Omental fat pad (tissue), 4 donors: ENCODE measurements at places on chromosomes 3 and 15. TPM values are rescaled to one million over a fixed set of nuclear protein-coding genes. Genes with fewer than 3 reads are reported as not detected.

DNA sequence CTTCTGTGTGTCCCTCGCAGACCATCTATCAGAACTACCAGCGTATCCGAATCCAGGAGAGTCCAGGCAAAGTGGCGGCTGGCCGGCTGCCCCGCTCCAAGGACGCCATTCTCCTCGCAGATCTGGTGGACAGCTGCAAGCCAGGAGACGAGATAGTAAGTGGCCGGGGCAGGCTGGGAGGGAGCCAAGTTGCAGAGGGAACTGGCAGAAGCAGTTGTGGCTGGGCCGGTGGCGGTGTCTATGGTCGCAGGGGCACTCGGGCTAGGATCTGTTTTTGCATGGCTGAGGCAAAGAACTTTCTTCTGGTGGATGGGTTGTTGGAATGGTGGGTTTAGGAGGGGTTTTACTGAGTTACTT lies 10.1 kb downstream of the MCM2 start:
- no peak for DNase-seq

DNA sequence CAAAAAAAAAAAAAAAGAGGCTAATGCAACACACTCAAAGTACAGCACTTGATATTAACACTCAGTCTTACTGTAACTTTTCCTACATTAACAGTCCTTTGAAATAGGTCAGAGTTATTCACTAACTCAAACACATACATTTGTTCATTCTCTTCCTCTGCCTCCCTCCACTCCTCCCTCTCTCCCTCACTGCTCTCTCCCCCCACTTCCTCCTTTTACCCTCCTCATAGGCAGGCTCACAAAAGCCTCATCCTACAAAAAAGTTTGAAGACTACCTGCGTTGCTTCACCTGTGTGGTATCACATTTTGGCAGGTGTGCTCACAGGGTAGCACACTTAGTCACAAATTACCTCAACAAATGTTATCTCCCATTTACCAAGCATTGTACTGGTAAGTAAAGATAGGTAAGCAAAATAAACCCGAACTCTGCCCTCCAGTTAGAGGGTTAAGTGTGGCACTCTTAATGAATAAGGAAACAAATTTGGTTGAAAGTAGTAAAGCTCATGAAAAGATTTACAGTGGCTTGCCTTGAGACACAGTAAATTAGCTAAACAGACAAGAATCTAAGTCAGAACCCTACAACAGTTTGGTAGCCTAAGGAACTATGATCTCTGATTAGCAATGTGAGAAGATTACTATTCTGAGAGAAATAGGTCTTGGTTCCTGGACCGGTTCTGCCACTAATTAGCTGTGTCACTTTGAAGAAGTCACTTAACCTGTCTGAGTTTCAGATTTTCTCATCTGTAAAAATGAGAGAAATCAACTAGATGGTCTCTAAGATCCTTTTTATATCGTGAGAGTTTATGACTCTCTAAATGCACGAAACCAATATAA lies 151.0 kb upstream of the MLF1 start:
- no peak for DNase-seq

Gene CIDEC
- 1,481 TPM for total RNA-seq

GRCh38 chr15:98401029-98401428 lies 247.3 kb upstream of the IGF1R start:
- no peak for DNase-seq

- no peak for DNase-seq
Measured at GRCh38 chr3:114122027-114122709, 56.7 kb downstream of the DRD3 start.

- no peak for DNase-seq
Measured at GRCh38 chr3:188323067-188323842, 169.3 kb downstream of the LPP start.

DNA sequence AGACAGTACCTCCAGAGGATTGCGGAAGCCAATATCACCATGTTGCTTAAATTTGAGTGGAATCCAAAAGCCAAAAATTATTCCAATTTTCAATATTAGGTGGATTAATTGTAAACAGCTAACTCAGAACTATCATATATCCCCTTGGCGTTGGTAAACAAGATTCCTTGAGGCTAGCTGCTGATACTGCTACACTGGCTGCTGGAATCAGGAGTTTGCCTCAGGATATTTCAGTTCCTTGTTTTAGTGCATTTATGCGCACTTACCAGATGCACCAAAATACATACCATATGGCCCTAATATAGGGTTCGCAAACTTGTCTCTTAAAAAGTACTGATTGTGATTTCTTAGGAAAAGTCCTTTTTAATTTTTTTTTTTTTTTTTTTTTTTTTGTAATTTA lies 605.2 kb upstream of the NAALADL2 start:
- no peak for DNase-seq

DNA sequence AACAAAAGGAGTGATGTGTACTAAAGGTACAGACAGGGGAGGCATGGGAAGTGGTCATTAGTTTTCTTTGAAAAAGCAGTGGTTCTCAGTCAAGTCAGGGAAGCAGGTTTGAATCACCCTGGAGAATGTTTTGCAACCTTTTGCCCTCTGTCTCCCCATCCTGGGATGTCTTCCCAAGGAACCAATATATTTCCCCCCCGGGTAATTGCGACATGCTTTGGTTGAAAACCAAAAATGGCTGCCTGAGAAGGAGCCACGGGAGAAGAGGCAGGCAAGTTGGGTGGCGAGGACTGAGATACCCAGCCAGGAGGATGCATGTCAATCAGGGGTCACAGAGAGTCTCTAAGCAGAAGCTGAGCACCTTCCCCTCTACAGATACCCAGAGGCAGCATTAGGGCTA lies 20.2 kb upstream of the PPP1R2 start:
- DNase-seq, result no peak

Gene GOLGA8N
- 5.0 TPM for total RNA-seq

- no peak for DNase-seq
Measured at GRCh38 chr3:100629421-100630127, 20.2 kb downstream of the ADGRG7 start.

GRCh38 chr15:70722266-70723121 lies 40.9 kb downstream of the UACA start:
- no peak for DNase-seq

Gene IGSF10
- 10.3 TPM for total RNA-seq

Gene PIF1
- 0.63 TPM for total RNA-seq

Gene ACAN
- total RNA-seq, result not detected

DNA sequence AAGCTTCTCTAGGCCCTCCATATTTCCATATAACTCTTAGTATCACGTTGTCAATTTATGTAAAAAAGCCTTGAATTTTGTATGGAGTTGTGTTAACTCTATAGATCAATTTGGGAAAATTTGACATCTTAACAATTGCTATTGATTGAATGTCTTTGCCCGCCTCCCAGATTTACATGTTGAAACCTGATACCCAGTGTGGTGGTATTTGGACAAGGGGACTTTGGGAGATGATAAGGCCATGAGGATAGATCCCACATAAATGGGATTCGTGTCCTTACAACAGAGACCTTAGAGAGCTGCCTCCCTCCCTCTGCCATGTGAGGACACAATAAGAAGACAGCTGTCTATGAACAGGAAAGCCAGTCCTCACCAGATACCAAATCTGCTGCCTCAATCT lies 21.1 kb upstream of the TNK2 start:
- DNase-seq, result no peak

DNA sequence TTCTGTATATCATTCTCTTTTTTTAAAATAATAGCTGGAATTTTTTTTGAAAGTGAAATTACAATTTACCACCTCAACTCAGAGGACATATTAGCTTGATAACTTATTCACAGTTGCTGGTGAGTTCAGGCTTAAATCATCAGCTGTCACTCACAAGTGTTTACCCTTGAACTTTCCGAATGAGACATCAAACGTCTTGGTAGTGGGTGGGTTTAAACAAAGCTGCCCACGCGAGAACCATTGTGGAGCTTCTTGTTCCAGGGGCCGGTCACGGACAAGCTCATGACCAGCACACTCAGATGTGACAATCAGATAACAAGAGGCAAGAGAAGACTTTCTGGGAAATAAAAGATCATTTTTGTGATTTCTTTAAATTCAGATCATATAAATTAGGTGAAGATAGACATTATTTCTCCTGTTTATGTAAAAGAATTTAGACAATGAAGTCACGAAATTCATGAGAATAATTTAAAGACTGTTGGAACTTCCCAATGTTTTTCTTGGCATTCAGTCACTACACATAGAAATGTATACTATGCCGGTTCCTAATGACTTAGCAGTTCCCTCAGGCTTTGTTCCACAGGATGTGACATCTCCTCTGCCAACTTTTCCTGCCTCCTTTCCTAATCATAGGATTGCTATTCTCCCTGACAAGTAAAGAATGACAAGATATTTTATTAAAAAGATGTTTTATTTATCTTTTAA lies 29.3 kb downstream of the BTD start:
- DNase-seq, result no peak

GRCh38 chr3:123672429-123673146 lies 87.7 kb upstream of the HACD2 start:
- DNase-seq, result no peak

DNA sequence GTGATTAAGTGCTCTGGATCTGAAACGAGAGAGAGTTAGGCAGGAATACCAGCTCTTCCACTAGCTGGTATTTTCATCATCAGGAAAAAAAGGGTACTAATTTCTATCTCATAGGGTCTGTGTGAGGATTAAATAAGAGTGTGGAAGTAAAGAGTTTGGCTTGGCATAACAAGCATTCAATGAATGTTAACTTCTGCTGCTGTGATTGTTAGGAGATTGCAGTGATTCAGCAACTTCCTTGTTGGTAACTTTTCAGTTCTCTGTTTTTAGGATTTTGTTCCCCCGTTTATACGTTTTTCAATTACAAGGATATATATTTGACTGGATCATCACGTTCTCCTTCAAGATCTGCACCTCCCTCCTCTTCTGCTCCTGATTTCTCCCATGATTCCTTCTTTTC lies 65.9 kb upstream of the MYO5C start:
- no peak for DNase-seq

- DNase-seq, result no peak
Measured at GRCh38 chr15:91885714-91886270, 32.3 kb downstream of the SLCO3A1 start.

- no peak for DNase-seq
Measured at GRCh38 chr3:139328356-139328755, 15.5 kb upstream of the MRPS22 start.

DNA sequence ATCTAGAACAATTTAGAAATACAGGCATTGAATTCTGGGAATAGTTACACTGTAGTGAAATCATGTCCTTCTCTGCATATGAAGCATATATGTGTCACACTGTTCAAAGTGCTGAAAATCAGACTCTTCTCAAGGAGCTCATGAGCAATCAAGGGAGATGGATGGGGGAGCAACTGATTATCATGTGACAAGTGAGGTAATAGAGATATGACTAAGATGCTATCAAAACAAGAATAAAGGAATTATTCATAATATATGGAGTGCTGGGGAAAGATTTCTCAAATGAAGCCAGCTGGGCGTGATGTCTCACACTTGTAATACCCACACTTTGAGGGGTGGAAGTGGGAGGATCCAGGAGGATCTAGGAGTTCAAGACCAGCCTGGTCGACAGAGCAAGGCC lies 74.9 kb upstream of the CHRNB4 start:
- DNase-seq, result no peak

Gene TMC3
- not detected for total RNA-seq
